ENCODE measurements at places on chromosomes 5 and 9. TPM values are rescaled to one million over a fixed set of nuclear protein-coding genes. Genes with fewer than 3 reads are reported as not detected.

- H3K4me3 ChIP-seq, result no peak overlapping the region
- DNase-seq, result no peak
- no peaks in the 10 kb centered on the region for H3K27me3 ChIP-seq
- no peak overlapping the region for H3K27ac ChIP-seq
Observed at GRCh38 chr9:136563646-136564325, 17.9 kb upstream of the NOTCH1 start.

DNA sequence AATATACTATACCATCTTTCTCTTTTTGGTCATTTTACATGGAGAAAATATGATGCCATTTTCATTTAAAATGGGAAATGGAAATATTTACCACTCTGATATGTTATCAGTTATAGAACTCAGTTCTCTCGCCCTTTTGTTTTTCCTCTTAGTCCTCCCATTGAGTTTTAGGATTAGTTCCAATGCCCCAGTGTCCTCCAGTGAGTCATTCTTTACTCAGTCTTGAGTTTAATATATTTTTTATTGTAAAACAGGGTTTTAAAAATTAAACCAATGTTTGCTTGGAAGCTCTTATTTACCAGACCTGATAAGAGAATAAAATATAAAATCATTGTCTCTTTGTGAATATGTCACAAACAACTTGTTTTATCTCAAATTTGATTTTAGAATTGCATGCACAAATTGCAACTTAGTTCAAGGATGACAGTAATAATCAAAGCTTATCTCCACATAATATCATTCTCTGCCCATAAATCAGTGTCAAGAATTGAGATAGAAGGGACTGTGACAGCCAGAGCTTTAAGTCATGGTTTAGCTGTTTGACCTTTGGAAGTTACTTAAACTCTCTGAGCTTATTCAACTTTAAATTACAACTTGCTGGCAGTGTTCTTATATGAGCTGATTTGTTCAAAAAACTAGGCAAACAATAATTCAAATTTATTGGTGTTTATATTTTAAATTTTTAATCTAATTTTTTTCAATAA, 166.4 kb downstream of the PAM start:
- peaks cover 36% of the 10 kb centered on the region for H3K4me1 ChIP-seq
- no peaks in the 10 kb centered on the region for H3K36me3 ChIP-seq
- no peaks in the 10 kb centered on the region for H3K27me3 ChIP-seq

DNA sequence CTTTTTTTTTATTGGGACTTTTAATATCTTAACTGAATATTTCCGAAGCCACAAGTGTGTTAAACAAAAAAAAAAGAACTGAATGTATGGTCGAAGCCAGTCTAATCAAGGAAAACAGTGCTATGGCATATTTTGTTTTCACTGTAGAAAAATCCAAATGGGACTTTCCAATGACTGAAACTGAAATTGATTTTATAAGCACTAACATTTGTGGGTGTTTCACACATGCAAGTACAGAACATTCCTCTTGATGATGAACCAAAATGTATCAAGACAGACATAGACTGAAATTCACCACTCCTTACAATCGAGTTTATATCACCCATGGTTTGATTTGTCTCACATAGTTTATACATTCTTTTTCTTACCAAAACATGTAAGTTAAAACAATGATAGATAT, 1026.8 kb downstream of the CDH18 start:
- H3K4me1 ChIP-seq, result no peaks in the 10 kb centered on the region
- DNase-seq, result no peak
- H3K4me3 ChIP-seq, result no peak overlapping the region
- no peak overlapping the region for H3K27ac ChIP-seq

PLAC8L1 gene
- total RNA-seq, result not detected

GRCh38 chr5:32973646-32974045, 262.5 kb downstream of the NPR3 start:
- H3K4me1 ChIP-seq, result peaks cover 23% of the 10 kb centered on the region
- no peaks in the 10 kb centered on the region for H3K36me3 ChIP-seq
- DNase-seq, result peak; percentile 68
- no peaks in the 10 kb centered on the region for H3K27me3 ChIP-seq

LCP2 gene
- total RNA-seq, result not detected

DNA sequence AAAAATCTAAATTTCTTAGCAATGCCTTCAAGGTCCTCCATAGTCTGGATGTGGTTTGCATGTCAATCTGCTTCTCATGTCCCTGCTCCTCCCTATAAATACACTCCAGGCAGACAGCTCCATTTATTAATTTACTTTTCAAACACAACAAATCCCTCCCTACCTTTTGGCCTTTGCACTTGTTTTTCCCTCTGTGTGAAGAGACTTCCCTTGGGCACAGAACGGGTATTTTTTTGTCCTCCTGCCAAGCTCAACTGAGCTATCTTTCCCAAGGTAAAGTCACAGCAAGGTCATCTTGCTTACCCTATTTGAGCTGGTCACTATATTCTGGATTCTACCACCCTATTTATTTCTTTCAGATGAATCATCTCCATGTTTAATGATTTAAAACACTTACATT, 159.6 kb upstream of the ANKH start:
- no peak overlapping the region for H3K27ac ChIP-seq
- no peaks in the 10 kb centered on the region for H3K4me1 ChIP-seq
- DNase-seq, result no peak
- H3K27me3 ChIP-seq, result peaks cover 9% of the 10 kb centered on the region
- H3K36me3 ChIP-seq, result no peaks in the 10 kb centered on the region
- no peak overlapping the region for H3K4me3 ChIP-seq

NMUR2 gene
- total RNA-seq, result not detected

TMEM215 gene
- not detected for total RNA-seq

GRIA1 gene
- total RNA-seq, result not detected

GRCh38 chr5:168472329-168472728, 13.9 kb upstream of the RARS1 start:
- no peaks in the 10 kb centered on the region for H3K27me3 ChIP-seq
- peak; percentile 79 for DNase-seq
- H3K4me3 ChIP-seq, result no peak overlapping the region

DNA sequence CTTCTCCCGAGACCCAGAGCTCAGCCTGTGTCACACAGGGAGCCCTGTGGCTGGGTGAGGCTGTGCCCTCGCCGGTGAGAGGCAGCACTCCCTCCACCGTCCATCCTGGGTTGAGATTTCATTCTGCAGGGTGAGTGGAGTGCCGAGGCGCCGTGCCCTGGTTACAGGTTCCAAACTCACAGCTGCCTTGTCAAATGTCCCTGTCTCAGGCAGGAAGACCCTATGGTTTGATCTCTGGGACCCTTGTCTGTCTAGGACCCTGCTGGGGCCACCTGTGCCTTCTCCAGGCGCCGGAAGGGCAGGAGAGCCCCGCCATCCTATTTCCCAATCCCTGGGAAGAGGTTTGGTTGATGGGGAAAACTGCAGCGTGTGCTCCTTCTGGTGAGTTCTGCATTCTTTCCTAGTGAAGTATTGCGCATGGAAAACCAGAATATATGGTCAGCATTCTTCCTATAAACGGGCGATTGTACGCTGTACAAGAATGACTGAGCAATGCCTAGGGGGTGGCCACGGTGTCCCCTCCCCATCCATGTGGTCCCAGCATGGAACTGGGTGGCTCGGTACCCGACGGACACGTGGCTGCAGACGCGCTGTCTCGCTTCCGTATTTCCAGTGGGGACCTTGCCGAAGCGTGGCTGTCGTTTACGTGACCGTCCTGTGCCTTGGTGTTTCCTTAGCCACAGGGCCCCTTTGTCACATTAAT, 95.9 kb upstream of the COL5A1 start:
- H3K4me3 ChIP-seq, result no peak overlapping the region
- no peak for DNase-seq
- H3K4me1 ChIP-seq, result no peaks in the 10 kb centered on the region
- no peak overlapping the region for H3K27ac ChIP-seq
- no peaks in the 10 kb centered on the region for H3K27me3 ChIP-seq
- H3K36me3 ChIP-seq, result no peaks in the 10 kb centered on the region

PCDHGA8 gene
- 0.23 TPM for total RNA-seq

C6 gene
- not detected for total RNA-seq

GRCh38 chr9:591292-591691, 250.2 kb upstream of the DMRT1 start:
- H3K4me3 ChIP-seq, result no peak overlapping the region
- H3K36me3 ChIP-seq, result peaks cover 13% of the 10 kb centered on the region
- peaks cover 21% of the 10 kb centered on the region for H3K4me1 ChIP-seq
- peak; percentile 29 for DNase-seq
- no peaks in the 10 kb centered on the region for H3K27me3 ChIP-seq
- H3K27ac ChIP-seq, result peak overlapping the region; percentile 93

LMNB1 gene
- 151 TPM for total RNA-seq

ANKRD31 gene
- total RNA-seq, result 0.26 TPM

ZFYVE16 gene
- total RNA-seq, result 7.3 TPM

ASPN gene
- not detected for total RNA-seq

GRCh38 chr9:98172604-98173003, 19.8 kb downstream of the CORO2A start:
- H3K27ac ChIP-seq, result 0 out of 2 replicates have a peak overlapping the region, but pooled peaks have one; percentile 7
- H3K4me1 ChIP-seq, result peaks cover 21% of the 10 kb centered on the region
- peak; percentile 70 for DNase-seq
- H3K4me3 ChIP-seq, result no peak overlapping the region
- H3K27me3 ChIP-seq, result no peaks in the 10 kb centered on the region
- no peaks in the 10 kb centered on the region for H3K36me3 ChIP-seq

- H3K4me1 ChIP-seq, result peaks cover 4% of the 10 kb centered on the region
- H3K36me3 ChIP-seq, result no peaks in the 10 kb centered on the region
- H3K27ac ChIP-seq, result no peak overlapping the region
- no peak overlapping the region for H3K4me3 ChIP-seq
- H3K27me3 ChIP-seq, result no peaks in the 10 kb centered on the region
Observed at GRCh38 chr5:124193371-124193789, 553.1 kb downstream of the ZNF608 start.

GRCh38 chr5:166722939-166723338, 1568.5 kb upstream of the WWC1 start:
- H3K27me3 ChIP-seq, result no peaks in the 10 kb centered on the region
- H3K4me1 ChIP-seq, result no peaks in the 10 kb centered on the region
- H3K36me3 ChIP-seq, result no peaks in the 10 kb centered on the region
- no peak overlapping the region for H3K27ac ChIP-seq

DNA sequence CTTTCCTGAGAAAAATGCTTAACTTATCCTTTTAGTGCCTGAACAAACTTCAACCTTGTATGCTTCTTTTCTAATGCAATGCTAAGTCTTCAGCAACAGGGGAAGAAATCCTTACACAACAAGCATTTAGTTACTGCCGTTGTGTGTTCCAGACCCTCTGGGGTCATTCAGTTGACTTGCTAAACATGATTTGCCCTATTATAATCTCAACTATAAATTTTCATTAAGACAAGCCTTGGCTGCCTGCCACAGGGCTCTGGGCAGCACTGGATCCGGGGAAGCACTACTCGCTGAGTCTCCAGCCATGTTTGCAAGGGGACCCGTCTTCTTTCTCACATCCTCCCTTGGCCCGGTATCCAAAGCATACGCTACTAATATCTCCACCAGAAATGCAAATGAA, 58.1 kb downstream of the PTCH1 start:
- DNase-seq, result no peak
- no peaks in the 10 kb centered on the region for H3K4me1 ChIP-seq
- H3K27me3 ChIP-seq, result no peaks in the 10 kb centered on the region
- H3K4me3 ChIP-seq, result no peak overlapping the region
- no peaks in the 10 kb centered on the region for H3K36me3 ChIP-seq

DNA sequence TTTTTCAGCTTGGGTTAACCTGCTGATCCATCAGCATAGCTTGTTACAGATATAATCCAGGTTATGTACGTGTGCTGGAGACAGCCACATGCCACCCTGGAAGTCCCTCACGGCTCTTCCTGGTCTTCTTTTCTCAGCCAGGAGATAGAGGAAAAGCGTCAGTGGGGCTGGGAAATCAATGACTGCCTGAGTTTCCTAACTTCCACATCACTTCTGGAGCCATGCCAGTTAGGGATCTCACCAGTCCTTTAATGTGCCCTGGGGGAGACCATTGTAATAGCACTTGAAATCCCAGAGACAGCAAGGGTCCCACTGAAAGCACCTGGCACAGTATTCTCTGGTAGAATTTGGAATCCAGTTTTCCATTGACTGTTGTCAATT, 29.2 kb downstream of the ANXA2R start:
- no peak overlapping the region for H3K27ac ChIP-seq
- H3K4me3 ChIP-seq, result no peak overlapping the region
- no peaks in the 10 kb centered on the region for H3K27me3 ChIP-seq
- H3K4me1 ChIP-seq, result peaks cover 24% of the 10 kb centered on the region

DNA sequence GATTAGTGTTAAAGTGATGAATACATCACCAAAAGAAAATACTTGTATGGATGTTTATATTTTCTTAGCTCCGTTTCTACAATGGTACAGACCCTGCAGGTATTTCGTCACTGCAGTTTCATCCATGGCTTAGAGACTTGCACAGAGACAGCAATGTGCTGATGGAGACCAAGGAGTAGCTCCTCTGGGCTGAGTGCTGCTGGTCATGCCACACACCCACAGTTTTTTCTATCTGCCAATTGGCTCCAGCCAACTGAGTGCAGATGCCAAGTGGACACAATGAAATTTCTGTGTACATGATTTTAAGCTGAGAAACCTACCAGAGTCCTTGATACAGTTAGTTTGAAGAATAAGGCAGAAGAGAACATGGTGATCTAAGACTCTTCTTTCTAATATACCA, 145.9 kb upstream of the ADCY2 start:
- no peak for DNase-seq
- no peak overlapping the region for H3K27ac ChIP-seq
- no peaks in the 10 kb centered on the region for H3K4me1 ChIP-seq
- H3K36me3 ChIP-seq, result no peaks in the 10 kb centered on the region
- peaks cover 33% of the 10 kb centered on the region for H3K27me3 ChIP-seq
- no peak overlapping the region for H3K4me3 ChIP-seq

GRCh38 chr9:86965636-86966395, 18.5 kb upstream of the GAS1 start:
- H3K27me3 ChIP-seq, result no peaks in the 10 kb centered on the region
- no peaks in the 10 kb centered on the region for H3K4me1 ChIP-seq
- H3K36me3 ChIP-seq, result no peaks in the 10 kb centered on the region
- DNase-seq, result no peak
- no peak overlapping the region for H3K4me3 ChIP-seq

CBY3 gene
- total RNA-seq, result 1.4 TPM

DNA sequence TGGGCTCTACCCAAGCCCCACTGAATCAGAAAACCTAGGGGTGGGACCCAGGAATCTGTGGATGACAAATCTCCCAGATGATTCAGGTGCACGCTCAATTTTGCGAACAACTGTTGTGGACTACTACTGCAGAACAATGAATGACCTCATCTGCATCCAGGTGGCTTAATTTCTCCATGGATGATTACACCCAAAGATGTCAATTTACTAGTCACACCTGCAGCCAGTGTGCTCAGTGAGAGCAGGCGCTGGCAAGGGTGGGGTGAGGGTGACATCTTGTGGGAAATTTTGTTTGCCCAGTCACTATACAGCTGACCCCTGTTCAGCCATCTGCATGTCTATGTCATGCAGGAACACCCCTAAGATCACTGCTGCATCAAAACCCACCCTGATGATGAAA, 118.2 kb downstream of the ENTREP1 start:
- no peaks in the 10 kb centered on the region for H3K36me3 ChIP-seq
- DNase-seq, result no peak
- no peak overlapping the region for H3K4me3 ChIP-seq
- no peak overlapping the region for H3K27ac ChIP-seq

SLC35A4 gene
- total RNA-seq, result 25.0 TPM

ARSI gene
- total RNA-seq, result 6.3 TPM
